ENCODE measurements at places on chromosomes 1 and 21. TPM values are rescaled to one million over a fixed set of nuclear protein-coding genes. Genes with fewer than 3 reads are reported as not detected.

- no peak for DNase-seq
- H3K27me3 ChIP-seq: no peaks in the 10 kb centered on the region
- H3K36me3 ChIP-seq: no peaks in the 10 kb centered on the region
- H3K4me3 ChIP-seq: no peak overlapping the region
- no peak overlapping the region for H3K27ac ChIP-seq
These were observed 365.5 kb downstream of the PRDM2 start for GRCh38 chr1:14065486-14065885.

The AJAP1 gene
- total RNA-seq: 1.1 TPM

The RPL22 gene
- 164 TPM for total RNA-seq

DNA sequence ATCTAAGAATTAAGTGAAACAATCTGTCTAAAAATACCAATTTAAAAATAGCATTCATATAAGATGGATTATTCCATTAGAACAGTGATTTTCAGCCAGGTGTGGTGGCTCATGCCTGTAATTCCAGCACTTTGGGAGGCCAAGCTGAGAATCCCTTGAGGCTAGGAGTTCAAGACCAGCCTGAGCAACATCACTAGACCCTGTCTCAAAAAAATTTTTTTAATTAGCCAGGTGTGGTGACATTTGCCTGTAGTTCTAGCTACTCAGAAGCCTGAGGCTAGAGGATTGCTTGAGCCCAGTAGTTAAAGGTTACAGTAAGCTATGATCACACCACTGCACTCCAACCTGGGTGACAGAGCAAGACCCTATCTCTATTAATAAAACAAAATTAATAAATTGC lies 35.0 kb upstream of the SLC35A3 start:
- no peaks in the 10 kb centered on the region for H3K4me1 ChIP-seq
- DNase-seq: no peak
- no peaks in the 10 kb centered on the region for H3K27me3 ChIP-seq
- H3K36me3 ChIP-seq: no peaks in the 10 kb centered on the region
- no peak overlapping the region for H3K4me3 ChIP-seq

The TGFB2 gene
- 7.8 TPM for total RNA-seq

DNA sequence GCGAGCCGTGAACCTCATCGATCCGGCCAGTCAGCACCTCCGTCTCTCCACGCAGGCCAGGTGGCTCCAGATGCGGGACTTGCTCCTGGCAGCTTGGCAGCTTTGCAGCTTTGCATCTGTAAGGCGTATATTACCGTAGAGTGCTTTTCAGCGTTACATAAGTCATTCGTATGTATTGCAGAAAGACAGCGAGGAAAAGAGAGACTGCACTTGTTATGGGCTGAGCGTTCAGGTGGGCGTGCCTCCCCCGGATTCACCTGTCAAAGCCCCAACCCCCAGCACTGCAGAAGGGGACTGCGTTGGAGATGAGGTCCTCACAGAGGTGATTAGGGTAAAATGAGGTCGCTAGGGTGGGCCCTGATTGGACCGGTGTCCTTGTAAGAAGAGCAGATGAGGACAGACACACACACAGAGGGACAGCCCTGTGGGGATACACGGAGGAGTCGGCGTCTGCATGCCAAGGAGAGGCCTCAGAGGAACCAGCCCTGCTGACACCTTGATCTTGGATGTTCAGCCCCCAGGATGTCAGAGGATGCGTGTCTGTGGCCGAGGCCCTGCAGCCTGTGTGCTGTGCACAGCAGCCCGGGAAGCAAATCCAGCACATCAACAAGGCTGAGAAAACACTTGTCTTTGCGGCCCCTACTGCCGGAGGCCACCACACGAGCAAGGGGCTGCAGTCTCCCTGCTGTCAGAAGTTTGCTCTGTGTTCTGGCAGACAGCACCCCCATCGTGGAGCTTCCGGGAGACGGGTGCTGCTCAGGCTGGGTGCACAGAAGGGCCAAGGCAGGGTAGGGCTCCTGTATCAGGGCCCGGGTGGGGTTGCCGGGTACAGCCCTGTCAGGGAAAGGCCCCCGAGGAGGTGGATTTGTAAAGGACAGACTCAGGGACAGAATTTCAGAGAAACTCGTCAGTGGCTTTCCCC lies 10.9 kb upstream of the AGPAT3 start:
- H3K4me3 ChIP-seq: no peak overlapping the region
- H3K27me3 ChIP-seq: no peaks in the 10 kb centered on the region
- no peak for DNase-seq
- no peaks in the 10 kb centered on the region for H3K4me1 ChIP-seq
- no peak overlapping the region for H3K27ac ChIP-seq

- peaks cover 4% of the 10 kb centered on the region for H3K4me1 ChIP-seq
- no peaks in the 10 kb centered on the region for H3K36me3 ChIP-seq
- H3K4me3 ChIP-seq: no peak overlapping the region
- no peak overlapping the region for H3K27ac ChIP-seq
These were observed 104.0 kb upstream of the RUNX3 start for GRCh38 chr1:25033828-25034705.

DNA sequence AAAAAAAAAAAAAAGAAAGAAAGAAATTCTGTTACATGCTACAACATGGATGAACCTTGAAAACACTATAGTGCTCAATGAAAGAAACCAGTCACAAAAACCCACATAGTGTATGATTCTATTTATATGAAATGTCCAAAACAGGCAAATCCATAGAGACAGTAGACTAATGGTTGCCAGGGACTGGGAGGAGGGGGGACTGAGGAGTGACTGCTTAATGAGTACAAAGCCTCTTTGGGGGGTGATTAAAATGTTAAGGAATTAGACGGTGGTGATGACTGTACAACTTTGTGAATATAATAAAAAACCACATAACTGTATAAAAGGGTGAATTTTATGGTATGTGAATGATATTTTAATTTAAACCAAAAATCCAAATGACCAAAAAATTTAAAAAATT lies 116.0 kb upstream of the GUCA2B start:
- H3K27ac ChIP-seq: no peak overlapping the region
- no peak overlapping the region for H3K4me3 ChIP-seq
- no peaks in the 10 kb centered on the region for H3K27me3 ChIP-seq
- H3K4me1 ChIP-seq: peaks cover 13% of the 10 kb centered on the region

DNA sequence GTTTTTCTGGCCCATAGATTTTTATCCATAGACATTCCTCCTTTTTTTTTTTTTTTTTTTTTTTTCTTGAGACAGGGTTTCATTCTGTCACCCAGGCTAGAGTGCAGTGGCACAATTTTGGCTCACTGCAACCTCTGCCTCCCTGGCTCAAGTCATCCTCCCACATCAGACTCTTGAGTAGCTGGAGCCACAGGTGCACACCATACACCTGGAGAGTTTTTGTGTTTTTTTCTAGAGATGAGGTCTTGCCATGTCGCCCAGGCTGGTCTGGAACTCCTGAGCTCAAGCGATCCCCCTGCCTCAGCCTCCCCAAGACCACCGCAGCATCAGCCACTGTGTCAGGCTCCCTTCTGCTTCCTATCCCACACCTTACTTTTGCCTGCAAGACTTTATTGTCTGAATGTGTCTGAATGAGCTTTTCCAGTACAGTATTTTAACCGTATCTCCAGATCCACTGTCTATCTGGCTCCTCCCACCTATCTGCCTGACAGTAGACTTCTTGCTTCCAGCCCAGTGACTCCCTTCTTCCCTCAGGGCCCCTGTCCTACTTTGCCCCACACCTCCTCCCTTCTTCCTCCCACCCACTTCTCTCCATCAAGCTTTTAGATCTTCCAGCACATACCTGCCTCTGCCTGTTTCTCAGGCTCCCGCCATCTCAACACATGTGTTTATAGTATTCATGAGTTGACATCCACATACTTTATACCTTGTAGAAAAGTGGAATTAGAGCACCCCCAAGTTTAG lies 6.1 kb downstream of the C1orf21 start:
- no peak for DNase-seq
- H3K36me3 ChIP-seq: no peaks in the 10 kb centered on the region
- no peak overlapping the region for H3K4me3 ChIP-seq
- no peak overlapping the region for H3K27ac ChIP-seq
- no peaks in the 10 kb centered on the region for H3K4me1 ChIP-seq
- H3K27me3 ChIP-seq: no peaks in the 10 kb centered on the region

DNA sequence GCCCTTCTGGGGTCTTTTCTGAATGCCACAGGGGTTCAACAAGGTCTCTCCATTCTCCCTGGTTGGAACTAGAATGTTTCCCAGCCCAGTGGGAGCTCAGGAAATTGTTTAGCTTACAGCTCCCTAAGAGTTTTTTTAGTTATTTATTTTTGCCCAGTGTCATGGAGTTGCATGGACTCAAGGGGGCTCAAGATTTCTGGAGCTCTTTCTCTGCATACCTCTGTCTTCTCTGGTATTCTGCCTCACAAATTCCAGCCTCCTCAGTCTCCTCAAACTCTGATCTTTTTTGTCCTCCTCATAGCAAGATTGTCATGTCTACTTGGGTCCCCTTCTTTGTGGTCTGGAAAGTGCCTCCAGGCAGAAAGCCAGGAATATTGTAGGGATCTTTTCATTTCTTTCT lies 15.9 kb upstream of the PPP2R5A start:
- H3K4me3 ChIP-seq: no peak overlapping the region
- H3K27me3 ChIP-seq: no peaks in the 10 kb centered on the region
- no peak overlapping the region for H3K27ac ChIP-seq
- DNase-seq: no peak

- no peaks in the 10 kb centered on the region for H3K36me3 ChIP-seq
- no peak overlapping the region for H3K27ac ChIP-seq
- no peak for DNase-seq
- peaks cover 19% of the 10 kb centered on the region for H3K4me1 ChIP-seq
These were observed 58.9 kb downstream of the RHOU start for GRCh38 chr1:228794173-228794572.
